ENCODE measurements at places on chromosomes 13 and 19.

DNA sequence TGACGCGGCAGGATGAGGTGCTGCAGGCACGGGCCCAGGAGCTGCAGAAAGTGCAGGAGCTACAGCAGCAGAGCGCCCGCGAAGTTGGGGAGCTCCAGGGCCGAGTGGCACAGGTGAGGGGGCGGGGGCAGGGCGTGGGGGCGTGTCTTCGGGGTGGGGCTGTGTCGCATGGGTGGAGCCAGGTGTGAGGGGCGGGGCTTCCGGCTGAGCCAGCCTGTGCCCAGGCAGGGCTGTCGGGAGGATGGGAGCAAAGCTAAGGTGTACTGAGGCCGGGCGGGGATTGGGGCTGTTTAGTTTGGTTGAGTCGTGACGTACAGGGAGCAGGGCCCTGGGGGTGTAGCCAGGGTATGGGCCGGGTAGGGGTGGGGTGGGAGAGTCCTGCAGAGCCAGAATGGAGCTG is 62.3 kb downstream of the KCNC3 start:
- no peaks in the 10 kb centered on the region for H3K27me3 ChIP-seq
- H3K4me1 ChIP-seq: no peaks in the 10 kb centered on the region
- H3K27ac ChIP-seq: no peak overlapping the region
- DNase-seq: peak; percentile 32

DNA sequence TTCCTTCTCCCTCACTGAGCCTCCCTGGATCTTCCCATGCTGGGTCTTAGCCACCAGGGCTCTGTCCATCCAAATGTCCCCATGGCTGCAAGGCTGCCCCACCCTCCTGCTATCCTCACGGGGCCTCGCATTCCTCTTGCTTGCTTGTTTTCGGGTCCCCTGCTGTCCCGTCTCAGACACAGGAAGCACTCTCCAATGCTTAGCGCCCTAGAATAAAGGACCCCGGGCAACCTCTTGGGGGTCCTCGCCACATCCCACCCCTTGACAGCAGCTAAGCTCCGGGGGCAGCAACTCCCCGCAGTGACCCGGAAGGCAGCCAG is 23.7 kb downstream of the SH3GL1 start:
- peaks cover 95% of the 10 kb centered on the region for H3K4me1 ChIP-seq
- DNase-seq: no peak
- no peak overlapping the region for H3K27ac ChIP-seq
- no peaks in the 10 kb centered on the region for H3K27me3 ChIP-seq

- no peaks in the 10 kb centered on the region for H3K36me3 ChIP-seq
- H3K4me1 ChIP-seq: no peaks in the 10 kb centered on the region
- DNase-seq: no peak
These were observed 1168.1 kb downstream of the OLFM4 start for GRCh38 chr13:54196684-54197083.

- no peaks in the 10 kb centered on the region for H3K27me3 ChIP-seq
- H3K4me1 ChIP-seq: no peaks in the 10 kb centered on the region
- no peak for DNase-seq
- no peak overlapping the region for H3K4me3 ChIP-seq
These were observed 106.1 kb downstream of the DOCK9 start for GRCh38 chr13:98871727-98872126.

DNA sequence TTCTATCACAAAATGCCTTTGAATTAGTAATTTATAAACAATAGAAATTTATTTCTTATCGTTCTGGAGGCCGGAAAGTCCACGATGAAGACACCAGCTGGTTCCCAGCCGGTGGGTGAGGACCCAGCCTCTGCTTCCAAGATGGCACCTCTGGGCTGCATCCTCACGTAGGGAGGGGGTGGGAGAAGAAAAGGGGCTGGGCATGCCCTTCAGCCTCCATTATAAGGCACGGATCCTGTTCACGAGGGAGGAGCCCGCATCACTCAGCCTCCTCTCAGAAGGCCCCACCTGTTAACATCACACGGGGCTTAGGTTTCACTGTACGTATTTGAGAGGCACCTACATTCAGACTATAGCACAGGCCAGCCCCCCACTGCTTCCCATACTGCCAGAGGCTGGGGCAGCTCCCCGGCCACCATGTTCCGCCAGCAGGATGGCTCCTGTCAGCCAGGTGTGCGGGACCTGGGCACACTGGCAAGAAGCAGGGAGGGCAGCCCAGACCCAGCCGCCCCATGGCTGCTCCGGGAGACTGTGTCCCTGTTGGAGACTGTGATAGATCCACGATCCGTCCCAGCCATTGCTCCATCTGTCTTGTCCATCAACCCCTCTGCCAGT is 131.6 kb downstream of the SOX1 start:
- no peak for DNase-seq
- H3K4me1 ChIP-seq: no peaks in the 10 kb centered on the region
- no peak overlapping the region for H3K4me3 ChIP-seq
- no peak overlapping the region for H3K27ac ChIP-seq
- H3K36me3 ChIP-seq: no peaks in the 10 kb centered on the region
- no peaks in the 10 kb centered on the region for H3K27me3 ChIP-seq

All from natural killer cell (primary cell).